Mesothelial cell of epicardium (in vitro differentiated cells): ENCODE measurements at places on chromosomes 6 and 20. TPM values are rescaled to one million over a fixed set of nuclear protein-coding genes. Genes with fewer than 3 reads are reported as not detected.
A peak's percentile ranks its signal among the peaks of the same experiment; 100 is the strongest.

DNA sequence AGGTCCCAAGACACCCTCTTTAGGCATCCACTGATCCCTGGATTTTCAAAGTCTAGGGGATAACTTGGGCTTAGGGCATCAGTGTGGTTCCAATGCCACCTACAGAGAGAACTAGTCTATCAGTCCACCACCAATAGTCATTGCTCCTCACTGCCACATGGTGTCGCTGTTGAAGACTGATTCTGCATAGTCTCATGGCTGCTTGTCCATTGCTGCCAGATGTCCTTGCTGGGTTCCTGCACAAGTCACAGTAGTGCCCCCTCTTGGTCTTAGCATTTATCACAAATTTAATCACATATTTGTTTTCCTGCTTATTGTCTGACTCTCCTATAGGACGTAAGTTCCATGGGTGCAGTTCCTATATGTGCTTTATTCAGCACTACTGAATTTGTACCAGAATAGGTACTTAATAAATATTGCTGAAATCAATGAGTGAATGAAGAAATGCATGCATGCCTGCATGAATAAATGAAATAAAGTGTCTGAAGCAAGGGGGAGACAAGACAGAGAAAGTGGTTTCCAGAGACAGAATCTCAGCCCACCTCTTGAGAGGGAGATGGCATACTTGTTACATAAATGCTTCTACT is 45.9 kb upstream of the RALY start:
- H3K4me1 ChIP-seq: peaks cover 2% of the 10 kb centered on the region
- peaks cover 3% of the 10 kb centered on the region for H3K36me3 ChIP-seq
- no peak overlapping the region for H3K4me3 ChIP-seq
- peaks cover 2% of the 10 kb centered on the region for H3K27me3 ChIP-seq

DNA sequence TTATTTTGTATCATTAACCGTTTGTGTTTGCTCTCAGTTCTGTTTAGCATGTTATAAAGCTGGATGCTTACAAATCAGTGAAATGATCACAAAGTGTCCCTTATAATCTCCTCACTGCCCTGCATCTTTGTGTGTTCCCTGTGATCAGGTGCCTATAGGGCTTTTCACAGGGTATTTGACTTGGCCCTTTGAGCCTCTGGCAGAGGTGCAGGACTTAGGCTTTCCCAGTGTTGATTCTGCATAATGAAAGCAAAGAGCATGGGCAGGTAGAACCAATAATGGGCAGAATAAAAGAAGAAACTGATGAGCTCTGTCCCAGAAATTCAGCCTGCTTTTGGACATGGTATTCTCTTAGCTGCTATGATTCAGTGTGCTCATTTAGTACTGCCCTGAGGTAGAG is 16.9 kb upstream of the PBOV1 start:
- no peaks in the 10 kb centered on the region for H3K27me3 ChIP-seq
- no peak for DNase-seq
- H3K4me3 ChIP-seq: no peak overlapping the region
- H3K4me1 ChIP-seq: peaks cover 33% of the 10 kb centered on the region

DNA sequence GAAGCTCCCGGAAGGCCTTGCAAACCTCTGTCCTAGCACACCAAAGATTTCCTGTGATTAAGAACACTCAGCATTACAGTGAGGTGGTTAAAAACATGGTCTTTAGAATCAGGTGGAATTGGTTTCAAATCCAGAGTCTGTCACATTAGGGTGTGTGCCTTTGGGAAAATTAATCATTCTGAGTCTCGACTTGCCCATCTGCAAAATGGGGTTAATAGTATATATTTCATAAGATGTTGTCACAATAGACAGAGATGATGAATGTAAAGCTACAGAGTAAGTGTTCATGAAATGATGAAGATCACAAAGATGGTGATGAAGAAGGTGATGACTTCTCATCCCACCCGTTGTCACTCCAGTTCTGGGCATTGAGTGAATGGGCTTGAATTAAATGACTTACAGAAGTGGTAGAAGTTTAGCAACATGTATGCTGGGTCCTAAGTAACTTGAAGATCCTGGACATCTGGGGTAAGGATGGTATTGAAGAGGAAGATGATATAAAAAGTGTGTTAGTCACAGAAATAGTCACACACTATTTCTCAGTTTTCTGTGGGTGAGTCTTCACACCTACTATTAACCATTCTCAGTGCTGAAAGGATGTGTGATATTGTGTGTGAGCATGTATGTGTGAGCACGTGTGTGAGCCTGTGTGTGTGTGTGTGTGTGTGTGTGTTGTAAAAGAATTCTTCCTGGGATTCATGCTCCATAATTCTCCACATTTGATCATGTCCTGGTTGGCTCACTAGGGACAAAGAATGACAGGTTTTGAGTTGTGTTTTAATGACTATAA is 28.0 kb upstream of the NEDD9 start:
- no peaks in the 10 kb centered on the region for H3K27me3 ChIP-seq
- no peak overlapping the region for H3K4me3 ChIP-seq
- DNase-seq: no peak
- no peaks in the 10 kb centered on the region for H3K36me3 ChIP-seq
- peaks cover 25% of the 10 kb centered on the region for H3K4me1 ChIP-seq

- peaks cover 12% of the 10 kb centered on the region for H3K4me1 ChIP-seq
- no peaks in the 10 kb centered on the region for H3K36me3 ChIP-seq
- no peak overlapping the region for H3K4me3 ChIP-seq
- H3K27ac ChIP-seq: no peak overlapping the region
These were observed 290.8 kb downstream of the THBS2 start for GRCh38 chr6:168962886-168963285.

DNA sequence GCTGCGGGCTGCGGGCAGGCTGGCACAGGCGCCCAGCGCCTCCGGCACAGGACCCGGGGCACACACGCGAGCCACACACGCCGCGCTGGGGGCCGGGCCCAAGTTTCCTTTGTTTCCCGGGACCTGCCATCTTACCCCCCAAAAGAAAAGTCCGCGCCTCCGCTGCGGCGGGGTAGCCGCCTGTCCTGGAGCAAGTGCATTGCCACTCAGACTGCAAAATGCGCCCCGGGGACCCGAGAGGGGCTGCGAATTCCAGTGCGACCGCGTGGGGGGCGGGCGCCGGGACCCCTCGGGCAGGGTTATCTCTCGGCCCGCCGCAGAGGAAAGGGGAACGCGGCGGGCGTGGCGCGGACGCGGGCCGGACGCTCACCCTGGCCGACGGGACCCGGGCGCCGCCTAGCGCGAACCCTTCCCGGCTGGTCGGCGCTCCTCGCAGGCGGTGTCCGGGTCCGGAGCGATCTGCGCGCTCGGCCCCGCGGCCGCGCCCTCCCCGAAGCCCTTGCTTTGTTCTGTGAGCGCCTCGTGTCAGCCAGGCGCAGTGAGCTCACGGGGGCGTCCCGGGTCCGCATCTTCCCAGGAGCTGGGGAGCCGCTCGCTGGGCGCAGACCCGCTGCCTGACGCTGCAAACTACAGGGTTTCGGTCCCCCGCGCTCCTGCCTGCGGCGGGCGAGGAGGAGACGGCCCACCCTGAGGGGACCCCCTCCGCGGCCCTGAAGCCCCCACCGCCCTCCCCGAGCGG is 639 bp upstream of the CD24 start:
- peak overlapping the region; percentile 81 for H3K4me3 ChIP-seq
- peak; percentile 33 for DNase-seq
- peak overlapping the region; percentile 93 for H3K27ac ChIP-seq
- peaks cover 7% of the 10 kb centered on the region for H3K27me3 ChIP-seq

GRCh38 chr6:56862415-56863175 is 92.3 kb upstream of the BEND6 start:
- no peak overlapping the region for H3K27ac ChIP-seq
- no peak for DNase-seq
- H3K4me3 ChIP-seq: no peak overlapping the region

DNA sequence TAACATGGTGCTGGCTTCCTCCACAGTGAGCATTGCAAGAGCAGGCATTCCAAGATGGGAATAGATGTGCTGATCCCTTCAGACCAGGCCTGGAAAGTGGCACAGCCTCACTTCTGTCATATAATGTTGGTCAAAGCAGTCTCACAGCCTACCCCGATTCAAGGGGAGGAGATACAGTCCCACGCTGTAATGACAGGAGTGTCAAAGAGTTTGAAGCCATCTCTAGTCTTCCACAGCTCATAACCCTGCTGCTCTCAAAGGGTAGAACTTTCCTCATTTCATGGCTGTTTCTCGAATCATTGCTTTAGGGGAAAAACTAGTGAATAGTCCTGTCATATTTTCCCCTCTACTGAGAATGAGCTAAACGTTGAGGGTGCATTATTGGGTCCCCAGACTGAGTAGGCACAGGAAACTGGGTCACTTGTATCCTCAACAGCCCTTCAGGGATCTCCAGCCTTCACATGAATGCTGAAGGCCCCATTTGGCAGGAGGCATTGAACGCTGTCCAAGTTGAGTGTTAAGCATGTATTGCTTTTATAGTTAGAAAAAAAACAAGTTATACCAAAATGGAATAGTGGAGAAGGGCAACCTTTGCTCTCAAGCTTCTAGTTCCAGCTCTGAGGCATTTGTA is 27.3 kb downstream of the DTD1 start:
- no peak overlapping the region for H3K27ac ChIP-seq
- H3K4me1 ChIP-seq: no peaks in the 10 kb centered on the region
- DNase-seq: no peak
- no peak overlapping the region for H3K4me3 ChIP-seq
- H3K36me3 ChIP-seq: peaks cover 16% of the 10 kb centered on the region

DNA sequence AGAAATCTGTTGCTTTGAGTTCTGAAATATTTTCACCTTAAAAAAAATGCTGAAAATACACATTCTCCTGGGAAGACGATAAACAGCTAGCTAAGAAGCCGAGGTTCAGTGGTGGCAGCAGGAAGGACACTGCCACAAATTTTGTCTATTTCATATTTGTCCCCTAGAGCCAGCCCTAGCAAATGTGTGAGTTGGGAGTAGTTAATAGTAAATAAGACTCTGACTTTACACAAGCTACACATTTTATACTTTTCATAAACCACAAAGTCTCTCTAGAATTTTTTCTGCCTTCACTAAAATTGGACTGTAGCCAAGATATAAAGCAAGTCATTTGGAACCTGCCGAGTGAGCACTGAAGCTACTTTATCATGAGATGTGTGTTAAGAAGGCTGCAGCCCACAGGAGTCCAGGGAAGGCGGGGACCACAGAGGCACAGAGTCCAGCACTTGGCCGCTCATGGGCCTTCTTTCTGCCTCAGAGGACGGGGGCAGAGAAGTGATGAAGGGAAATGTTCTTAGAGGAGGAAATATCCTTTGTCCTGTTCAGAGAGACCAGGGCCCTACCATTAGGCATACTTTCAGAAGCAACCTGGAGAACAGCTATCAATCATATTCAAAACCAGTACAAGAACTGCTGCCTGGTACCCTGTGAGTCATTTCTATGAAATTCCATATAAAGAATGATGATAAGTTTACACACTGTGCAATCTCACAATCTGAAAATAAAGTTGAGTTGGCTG is 241.7 kb upstream of the TAB2 start:
- H3K4me3 ChIP-seq: no peak overlapping the region
- DNase-seq: no peak
- H3K4me1 ChIP-seq: peaks cover 32% of the 10 kb centered on the region
- peak overlapping the region; percentile 60 for H3K27ac ChIP-seq
- no peaks in the 10 kb centered on the region for H3K27me3 ChIP-seq
- peaks cover 2% of the 10 kb centered on the region for H3K36me3 ChIP-seq

DNA sequence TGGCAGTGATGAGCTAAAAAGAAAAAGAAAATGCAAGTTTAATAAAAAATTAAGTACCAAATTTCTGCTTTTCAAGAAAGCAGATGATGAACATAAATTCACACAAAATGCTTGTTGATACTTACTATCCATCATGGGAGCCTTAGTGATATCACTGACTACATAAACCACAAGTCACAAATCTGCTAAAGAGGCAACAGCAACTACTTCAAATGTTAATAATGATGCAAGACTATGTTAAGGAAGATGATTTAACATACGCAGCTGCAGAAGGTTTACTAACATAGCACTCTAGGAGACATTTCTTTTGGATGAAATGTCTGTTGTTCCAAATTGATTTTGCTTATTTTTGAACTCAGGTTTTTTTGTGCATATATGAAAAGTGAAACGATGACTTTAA is 18.6 kb downstream of the FYN start:
- H3K36me3 ChIP-seq: no peaks in the 10 kb centered on the region
- H3K27me3 ChIP-seq: no peaks in the 10 kb centered on the region
- H3K27ac ChIP-seq: no peak overlapping the region
- no peak overlapping the region for H3K4me3 ChIP-seq
- no peak for DNase-seq

DNA sequence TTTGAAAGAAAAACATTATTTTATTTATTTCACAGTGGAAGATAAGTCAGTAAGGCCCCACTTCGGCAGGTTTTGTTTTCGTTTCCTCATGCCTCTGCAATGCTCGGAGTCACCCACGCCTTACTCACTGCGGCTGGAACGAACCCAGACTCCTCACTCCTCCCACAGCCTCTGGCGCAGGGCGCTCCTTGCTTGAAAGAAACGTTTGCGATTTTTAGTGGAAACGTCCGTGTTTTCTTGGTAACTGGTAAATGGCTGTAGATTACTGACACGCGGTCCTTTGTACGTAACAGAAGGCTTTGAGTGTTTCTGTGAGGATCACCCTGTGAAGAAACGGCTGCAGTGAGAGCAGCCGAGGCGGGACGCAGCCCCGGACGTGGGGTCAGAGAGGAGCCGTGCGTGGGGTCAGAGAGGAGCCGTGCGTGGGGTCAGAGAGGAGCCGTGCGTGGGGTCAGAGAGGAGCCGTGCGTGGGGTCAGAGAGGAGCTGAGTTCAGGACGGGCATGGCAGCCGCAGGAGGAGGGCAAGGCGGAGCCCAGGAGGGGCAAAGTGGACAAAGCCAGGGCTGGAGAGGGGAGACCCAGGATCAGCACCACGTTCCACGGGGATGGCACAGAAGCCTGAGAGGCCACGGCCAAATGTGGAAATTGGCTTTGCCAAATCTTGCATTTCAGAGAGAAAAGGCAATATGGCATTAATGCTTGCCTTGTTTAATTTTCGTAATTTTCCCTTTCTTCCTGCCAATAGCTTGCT is 198.6 kb upstream of the THBS2 start:
- peaks cover 11% of the 10 kb centered on the region for H3K4me1 ChIP-seq
- H3K4me3 ChIP-seq: no peak overlapping the region
- no peaks in the 10 kb centered on the region for H3K27me3 ChIP-seq

GRCh38 chr6:35677456-35677855 is 11.3 kb downstream of the FKBP5 start:
- no peaks in the 10 kb centered on the region for H3K27me3 ChIP-seq
- H3K27ac ChIP-seq: no peak overlapping the region
- no peak overlapping the region for H3K4me3 ChIP-seq

The SLC2A10 gene
- 21.7 to 23.8 TPM (median 22.2 TPM) in 3 replicates for total RNA-seq

The PDYN gene
- not detected in 3 replicates for total RNA-seq

The HCRTR2 gene
- total RNA-seq: 0.11 to 0.18 TPM in 2 of 3 replicates, not detected in the other

The TMEM200A gene
- total RNA-seq: 10.6 to 11.3 TPM (median 11.3 TPM) in 3 replicates

The SNAP91 gene
- 0.40 to 1.3 TPM (median 0.88 TPM) in 3 replicates for total RNA-seq

The GPSM3 gene
- total RNA-seq: 7.6 to 10.1 TPM (median 8.6 TPM) in 3 replicates

The SCUBE3 gene
- total RNA-seq: 51.9 to 54.8 TPM (median 53.2 TPM) in 3 replicates

The HLA-DOB gene
- total RNA-seq: 0.35 to 0.52 TPM (median 0.45 TPM) in 3 replicates

The CAGE1 gene
- total RNA-seq: 0.09 to 0.18 TPM (median 0.09 TPM) in 3 replicates

The KIZ gene
- 21.1 to 31.3 TPM (median 21.7 TPM) in 3 replicates for total RNA-seq
